ENCODE measurements at places on chromosomes 7 and 10. TPM values are rescaled to one million over a fixed set of nuclear protein-coding genes. Genes with fewer than 3 reads are reported as not detected.

Gene CCL26
- 8.7 TPM for polyA plus RNA-seq

Gene ELAPOR2
- polyA plus RNA-seq = 12.7 TPM

DNA sequence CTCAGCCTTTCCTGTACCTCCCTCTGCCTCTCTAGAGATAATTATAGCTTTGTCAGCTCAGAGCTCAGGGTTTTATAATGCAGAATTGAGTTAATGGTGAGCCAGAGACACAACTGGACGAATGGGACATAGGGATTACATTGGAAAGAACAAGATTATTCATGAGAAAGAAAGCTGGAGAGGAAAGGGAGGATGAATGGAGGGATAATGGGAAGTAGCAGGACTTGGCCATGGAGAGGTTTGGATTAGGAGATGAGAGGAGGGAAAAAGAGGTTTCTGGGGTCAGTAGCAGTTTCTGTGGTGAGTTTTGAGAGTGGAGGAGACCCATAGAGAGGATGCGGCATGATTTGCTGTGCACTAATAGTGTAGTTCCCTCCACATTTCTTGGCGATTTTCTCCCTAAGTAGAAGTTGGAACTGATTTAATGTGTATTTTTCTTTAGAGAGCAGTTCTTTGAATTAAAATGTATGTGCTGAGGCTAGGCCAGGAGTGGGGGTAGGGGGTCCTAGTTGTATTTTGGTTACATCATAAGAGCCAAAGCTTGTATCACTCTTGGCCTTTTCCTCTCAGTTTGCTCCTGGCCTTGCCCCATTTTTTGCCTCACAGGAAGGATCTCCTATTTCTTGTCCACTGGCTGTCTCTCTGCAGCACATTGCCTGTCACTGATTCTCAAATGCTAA is 107.4 kb downstream of the MKX start:
- H3K4me1 ChIP-seq = no peaks in the 10 kb centered on the region
- H3K36me3 ChIP-seq = no peaks in the 10 kb centered on the region
- DNase-seq = no peak
- no peak overlapping the region for H3K4me3 ChIP-seq
- no peaks in the 10 kb centered on the region for H3K27me3 ChIP-seq
- H3K27ac ChIP-seq = no peak overlapping the region

DNA sequence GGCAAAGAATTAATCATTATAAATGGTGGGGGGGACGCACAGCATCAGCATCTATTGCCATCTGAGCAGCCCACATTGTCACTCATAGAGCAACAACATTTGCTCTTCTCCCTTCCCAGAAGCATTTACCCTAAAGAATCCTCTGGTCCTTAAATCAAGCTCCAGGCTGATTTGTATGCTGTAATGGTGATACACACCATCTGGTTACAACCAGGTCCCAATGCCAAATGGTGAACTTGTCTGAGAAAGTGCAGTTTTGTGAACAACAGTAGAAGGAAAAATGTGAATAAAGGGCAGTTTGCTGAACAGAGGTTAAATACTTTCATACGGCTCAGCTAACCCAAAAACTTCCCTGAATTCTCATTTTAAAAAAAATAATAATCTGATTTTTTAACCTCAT is 38.8 kb upstream of the TCF7L2 start:
- no peaks in the 10 kb centered on the region for H3K36me3 ChIP-seq
- H3K27me3 ChIP-seq = no peaks in the 10 kb centered on the region
- H3K27ac ChIP-seq = no peak overlapping the region

- H3K4me3 ChIP-seq = no peak within 1 kb of the TSS
- H3K36me3 ChIP-seq = no peaks in the 10 kb centered on the region
- peak; percentile 6 for DNase-seq
- H3K27ac ChIP-seq = no peak within 1 kb of the TSS
Measured at GRCh38 chr7:18495412-18496340, at the start of gene HDAC9. Gene HDAC9 (plus strand): TSS chr7:18495749. CDS start chr7:18496303, 554 bp downstream.

- H3K36me3 ChIP-seq = no peaks in the 10 kb centered on the region
- H3K27ac ChIP-seq = no peak overlapping the region
- H3K4me1 ChIP-seq = no peaks in the 10 kb centered on the region
- no peak for DNase-seq
Measured at GRCh38 chr10:3714531-3714930, 70.5 kb downstream of the KLF6 start.

DNA sequence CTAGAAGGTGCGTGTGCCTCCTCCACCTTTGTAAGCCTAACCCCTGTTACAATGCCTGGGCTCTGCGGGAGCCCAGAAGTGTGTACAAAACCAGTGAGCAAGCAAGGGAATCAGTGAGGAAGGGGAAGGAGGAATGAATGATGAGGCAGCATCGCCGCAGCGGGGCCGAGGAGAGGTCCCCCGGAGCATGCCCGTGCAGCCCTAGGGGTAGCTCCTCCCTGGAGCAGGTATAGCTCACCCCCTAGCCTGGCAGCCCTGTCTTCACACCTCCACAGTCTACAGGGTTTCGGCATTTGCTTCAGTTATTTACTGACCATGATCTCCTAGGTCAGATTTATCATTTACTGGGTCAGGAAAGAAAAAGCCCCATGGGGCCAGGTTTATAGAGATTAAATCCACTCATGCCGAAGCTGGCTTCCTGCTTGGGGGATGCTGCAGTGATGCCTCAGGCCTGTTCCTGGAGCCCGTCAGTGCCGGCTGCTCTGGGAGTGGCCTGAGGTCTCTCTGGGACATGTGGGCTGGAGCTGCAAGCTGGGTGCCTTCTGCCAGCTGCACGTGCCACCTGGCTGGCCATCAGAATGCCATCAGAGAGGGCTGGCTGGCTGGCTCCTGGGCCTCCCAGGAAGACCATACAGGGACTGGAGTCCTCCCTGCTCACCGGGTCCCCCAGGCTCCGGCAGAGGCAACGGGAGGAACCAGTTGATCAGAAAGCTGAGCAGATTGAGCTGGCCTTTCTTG is 138.9 kb downstream of the GRK5 start:
- no peak overlapping the region for H3K27ac ChIP-seq
- H3K27me3 ChIP-seq = no peaks in the 10 kb centered on the region
- DNase-seq = no peak
- no peak overlapping the region for H3K4me3 ChIP-seq
- peaks cover 32% of the 10 kb centered on the region for H3K4me1 ChIP-seq
- no peaks in the 10 kb centered on the region for H3K36me3 ChIP-seq

DNA sequence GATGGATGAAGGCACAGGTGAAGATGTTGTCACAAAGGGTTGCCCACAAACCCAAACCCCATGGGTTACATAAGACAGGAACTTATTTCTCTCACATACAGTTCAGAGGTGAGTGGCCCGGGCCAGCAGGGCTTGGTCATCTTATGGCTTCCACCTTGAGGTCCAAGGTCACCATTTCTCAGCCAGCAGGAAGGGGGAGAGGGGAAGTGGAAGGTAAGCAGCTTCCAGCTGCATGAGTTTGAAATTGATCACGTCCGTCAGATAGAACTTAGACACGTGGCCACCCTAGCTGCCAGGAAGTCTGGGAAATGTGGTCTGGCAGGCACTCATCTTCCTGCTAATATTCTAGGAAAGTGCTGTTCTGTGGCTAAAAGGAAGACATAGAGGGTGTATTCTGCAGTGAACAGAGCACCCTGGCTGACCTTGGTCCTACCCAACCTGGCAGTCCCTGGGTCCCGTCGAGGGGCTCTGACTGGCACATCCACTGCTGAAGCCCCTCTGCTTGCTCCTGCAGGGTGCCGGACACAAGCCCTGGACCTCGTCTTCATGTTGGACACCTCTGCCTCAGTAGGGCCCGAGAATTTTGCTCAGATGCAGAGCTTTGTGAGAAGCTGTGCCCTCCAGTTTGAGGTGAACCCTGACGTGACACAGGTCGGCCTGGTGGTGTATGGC is 49.5 kb downstream of the VWA2 start:
- no peaks in the 10 kb centered on the region for H3K36me3 ChIP-seq
- no peaks in the 10 kb centered on the region for H3K4me1 ChIP-seq
- no peak for DNase-seq
- H3K27ac ChIP-seq = no peak overlapping the region

Data from hepatocyte (in vitro differentiated cells).